ENCODE measurements at places on chromosomes 5 and 9. TPM values are rescaled to one million over a fixed set of nuclear protein-coding genes. Genes with fewer than 3 reads are reported as not detected.

The CNTLN gene
- 0.18 TPM for total RNA-seq

The GABRA1 gene
- not detected for total RNA-seq

DNA sequence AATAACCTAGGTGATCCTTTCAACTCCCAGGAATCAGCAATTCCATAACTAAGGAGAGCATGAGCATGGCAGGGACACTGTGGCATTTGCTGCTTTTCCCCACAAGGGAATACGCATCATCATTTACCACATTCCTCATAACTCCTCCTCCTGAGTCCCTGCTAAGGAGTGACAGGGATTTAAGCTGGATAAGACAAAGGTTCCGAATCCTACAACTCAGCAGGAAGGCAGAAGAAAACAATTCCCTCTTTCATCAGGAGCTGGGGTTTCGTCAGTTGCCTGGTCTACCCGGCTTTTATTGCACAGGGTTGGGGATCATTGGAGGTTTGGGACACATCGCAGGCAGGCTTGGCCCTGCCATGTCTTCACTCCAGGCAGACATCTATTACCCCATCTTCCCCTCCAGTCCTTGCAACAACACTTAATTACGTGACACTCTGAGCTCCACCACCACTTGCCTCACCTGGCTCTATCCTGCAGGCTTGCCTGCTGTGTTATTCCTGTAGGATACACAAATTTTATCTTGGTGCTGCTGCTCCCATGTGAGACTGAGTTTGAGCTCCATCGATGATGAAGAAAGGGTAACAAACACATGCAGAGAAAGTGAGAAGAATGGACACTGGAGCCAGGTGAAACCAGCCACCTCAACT lies 563.0 kb upstream of the KLF4 start:
- no peaks in the 10 kb centered on the region for H3K36me3 ChIP-seq
- no peak overlapping the region for H3K27ac ChIP-seq
- H3K4me3 ChIP-seq: no peak overlapping the region
- DNase-seq: no peak
- no peaks in the 10 kb centered on the region for H3K27me3 ChIP-seq

- DNase-seq: no peak
- no peak overlapping the region for H3K27ac ChIP-seq
- no peaks in the 10 kb centered on the region for H3K36me3 ChIP-seq
- H3K4me3 ChIP-seq: no peak overlapping the region
- peaks cover 3% of the 10 kb centered on the region for H3K27me3 ChIP-seq
These were observed 17.0 kb upstream of the CEP78 start for GRCh38 chr9:78218890-78219289.
